ENCODE measurements at places on chromosomes 2 and 18.

- no peak for DNase-seq
Observed at GRCh38 chr2:134773335-134773734, 54.5 kb upstream of the TMEM163 start.

DNA sequence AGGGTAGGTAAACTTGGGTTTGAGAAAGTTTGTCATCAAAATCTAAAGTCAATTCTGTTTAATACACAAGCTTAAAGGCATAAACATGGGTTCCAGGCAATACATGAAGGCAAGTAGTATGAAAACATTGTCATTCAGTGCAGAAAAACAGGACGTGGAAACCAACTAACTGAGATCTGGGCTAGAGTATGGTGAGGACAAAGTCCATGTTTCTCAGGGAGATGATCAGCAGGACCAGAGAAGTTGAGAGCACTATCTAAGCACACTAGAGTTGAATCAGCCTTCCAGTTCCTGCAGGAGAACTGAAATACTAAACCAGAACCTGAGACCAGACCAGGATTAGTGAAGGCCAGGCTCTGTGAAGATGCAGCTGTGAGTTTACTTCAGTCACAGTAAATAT, 302.8 kb upstream of the CRIM1 start:
- DNase-seq, result no peak

- no peak for DNase-seq
Observed at GRCh38 chr2:133248264-133248663, 320.0 kb downstream of the NCKAP5 start.

- no peak for DNase-seq
Observed at GRCh38 chr18:1304392-1304992, 399.8 kb downstream of the ADCYAP1 start.

- DNase-seq, result no peak
Observed at GRCh38 chr2:240925191-240925567, 19.0 kb downstream of the CROCC2 start.

- no peak for DNase-seq
Observed at GRCh38 chr2:37634914-37635503, 36.4 kb downstream of the CDC42EP3 start.

GRCh38 chr2:227578642-227579041, 20.1 kb upstream of the SCYGR2 start:
- DNase-seq, result no peak

All from activated effector memory CD4-positive, alpha-beta T cell treated with Interleukin-2 at 50 U/mL for 16 hours (primary cell).